GM20000 (cell line): ENCODE measurements at places on chromosomes 12 and 14.

DNA sequence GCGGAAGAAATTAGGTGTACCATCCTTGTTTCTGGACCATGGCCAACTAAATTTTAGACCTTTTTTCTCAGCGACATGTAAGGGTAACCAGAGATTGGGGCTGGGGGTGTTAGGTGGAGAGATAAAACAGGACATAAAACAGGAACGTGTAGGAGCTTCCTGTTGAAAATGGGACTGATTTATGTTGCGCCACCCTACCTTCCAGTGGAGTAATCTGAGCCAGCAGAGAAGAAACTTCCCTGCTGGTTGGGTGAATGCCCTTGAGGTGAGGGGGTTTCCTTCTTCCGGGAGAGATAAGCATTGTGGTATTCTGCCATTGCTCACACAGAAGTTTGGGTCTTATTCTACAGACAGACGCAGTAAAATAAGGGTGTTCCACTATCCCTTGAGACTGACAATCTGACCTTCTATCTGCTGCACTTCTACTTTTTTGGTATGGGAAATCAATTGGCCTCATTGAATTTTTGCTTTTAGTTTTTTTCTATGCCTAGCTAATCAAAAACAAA is 417.6 kb downstream of the PCNX1 start:
- DNase-seq = peak; percentile 49

GRCh38 chr12:31749024-31749704 is 20.3 kb upstream of the AMN1 start:
- peak; percentile 76 for DNase-seq

- DNase-seq = no peak
These were observed 30.8 kb downstream of the NCOR2 start for GRCh38 chr12:124536641-124537040.

DNA sequence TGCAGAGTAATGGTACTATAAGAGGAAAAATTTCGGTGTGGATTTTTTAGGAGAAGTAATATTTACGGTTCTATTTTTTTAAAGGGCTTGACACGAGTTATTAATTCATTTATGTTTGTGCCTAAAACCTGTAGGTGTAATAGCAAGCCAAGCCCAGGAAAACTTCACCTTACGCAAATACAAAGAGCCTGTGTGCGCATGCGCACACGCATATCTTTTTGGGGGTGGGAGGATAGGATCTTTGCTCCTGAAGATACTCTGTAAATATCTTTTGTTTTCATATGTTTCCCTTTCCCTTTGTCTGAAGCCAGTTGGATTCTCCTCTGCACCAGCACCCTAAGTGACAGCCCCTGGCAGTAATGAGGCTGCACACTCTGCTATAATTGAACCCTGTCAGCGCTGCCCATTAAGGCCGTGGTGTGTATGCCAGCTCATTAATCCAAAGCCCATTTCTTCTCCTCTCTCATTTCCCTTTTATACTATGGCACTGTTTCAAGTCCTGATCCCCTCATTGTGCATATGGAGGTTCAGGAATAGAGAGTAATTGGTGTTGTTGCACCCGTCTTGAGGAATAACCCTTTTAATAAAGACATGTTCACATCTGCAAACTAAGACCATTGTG is 327.2 kb upstream of the E2F7 start:
- no peak for DNase-seq

GRCh38 chr14:75167325-75167724 is 9.1 kb downstream of the TMED10 start:
- DNase-seq = no peak

DNA sequence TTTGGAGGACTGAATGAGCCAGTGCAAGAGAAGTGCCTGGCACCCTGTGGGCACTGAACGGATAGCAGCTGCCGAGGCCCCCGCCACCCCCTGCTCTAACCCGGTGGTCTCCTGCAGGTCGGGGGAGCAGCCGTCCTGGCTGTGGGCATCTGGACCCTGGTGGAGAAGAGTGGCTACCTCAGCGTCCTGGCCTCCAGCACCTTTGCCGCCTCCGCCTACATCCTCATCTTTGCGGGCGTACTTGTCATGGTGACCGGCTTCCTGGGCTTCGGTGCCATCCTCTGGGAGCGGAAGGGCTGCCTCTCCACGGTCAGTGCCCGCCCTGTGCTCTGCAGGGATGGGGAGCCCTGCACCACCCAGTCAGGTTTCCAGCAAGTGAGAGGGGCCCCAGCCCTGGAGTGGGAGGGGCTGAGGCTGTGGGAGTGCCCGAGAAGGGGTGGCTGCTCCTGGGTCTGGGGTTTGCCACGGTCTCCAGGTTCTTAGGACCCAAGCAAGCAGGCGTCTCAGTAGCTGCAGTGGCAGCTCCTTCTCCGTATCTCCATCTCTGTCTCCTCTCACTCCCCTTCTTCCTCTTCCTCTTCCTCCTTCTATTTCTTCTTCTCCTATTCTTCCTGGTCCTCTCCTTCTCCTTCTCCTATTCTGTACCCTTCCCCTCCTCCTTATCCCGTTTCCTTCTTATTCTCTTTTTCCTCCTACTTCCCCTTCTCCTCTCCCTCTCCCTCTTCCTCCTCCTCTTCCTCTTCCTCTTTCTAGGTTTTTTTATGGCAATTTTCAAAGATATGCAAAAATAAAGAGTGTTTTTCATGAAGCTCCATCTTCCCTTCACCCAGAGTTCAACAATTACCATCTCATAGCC is 37.4 kb downstream of the TSPAN11 start:
- no peak for DNase-seq

DNA sequence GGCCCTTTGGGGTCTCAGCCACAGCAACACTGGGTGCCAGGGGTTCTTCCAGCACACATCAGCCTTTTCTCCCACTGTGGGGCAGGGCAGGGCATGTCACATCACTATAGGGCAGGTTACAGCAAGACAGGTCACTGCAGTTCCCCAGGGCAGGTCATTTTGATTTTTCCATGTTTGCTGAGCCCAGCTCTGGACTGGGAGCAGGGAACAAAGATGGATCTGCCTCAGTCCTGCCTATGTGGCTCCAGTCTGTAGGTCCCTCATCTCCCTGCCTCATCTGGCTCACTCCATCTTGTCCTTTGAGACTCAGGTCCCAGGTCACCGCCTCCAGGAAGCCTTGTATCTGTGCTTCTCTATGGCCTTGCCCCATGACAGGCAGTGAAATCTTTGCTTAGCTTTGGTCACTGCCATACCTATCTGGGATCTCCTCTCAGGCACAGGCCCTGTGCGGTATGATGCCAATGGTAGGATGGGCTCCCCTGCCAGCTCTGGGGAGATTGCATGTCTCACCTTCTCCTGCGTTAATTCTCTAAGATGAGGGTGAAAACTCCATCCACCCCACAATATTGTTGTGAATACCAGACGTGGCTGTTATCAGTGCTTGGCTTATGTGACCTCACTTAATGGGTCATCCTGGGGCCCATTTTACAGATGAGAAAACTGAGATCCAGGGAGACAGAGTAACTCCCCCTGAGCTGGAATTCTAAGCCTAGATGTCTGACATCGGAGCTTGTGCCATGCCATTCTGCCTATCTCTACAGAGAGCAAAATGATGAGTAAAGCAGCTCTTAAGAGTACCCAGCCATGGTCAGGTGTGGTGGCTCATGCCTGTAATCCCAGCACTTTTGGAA is 1.5 kb downstream of the SERPINA6 start:
- DNase-seq = no peak

GRCh38 chr12:5792343-5792742 is 152.7 kb downstream of the ANO2 start:
- DNase-seq = no peak

GRCh38 chr12:51771008-51771407 is 77.5 kb downstream of the FIGNL2 start:
- no peak for DNase-seq

- no peak for DNase-seq
These were observed 42.8 kb downstream of the CACNA2D4 start for GRCh38 chr12:1875608-1876007.

DNA sequence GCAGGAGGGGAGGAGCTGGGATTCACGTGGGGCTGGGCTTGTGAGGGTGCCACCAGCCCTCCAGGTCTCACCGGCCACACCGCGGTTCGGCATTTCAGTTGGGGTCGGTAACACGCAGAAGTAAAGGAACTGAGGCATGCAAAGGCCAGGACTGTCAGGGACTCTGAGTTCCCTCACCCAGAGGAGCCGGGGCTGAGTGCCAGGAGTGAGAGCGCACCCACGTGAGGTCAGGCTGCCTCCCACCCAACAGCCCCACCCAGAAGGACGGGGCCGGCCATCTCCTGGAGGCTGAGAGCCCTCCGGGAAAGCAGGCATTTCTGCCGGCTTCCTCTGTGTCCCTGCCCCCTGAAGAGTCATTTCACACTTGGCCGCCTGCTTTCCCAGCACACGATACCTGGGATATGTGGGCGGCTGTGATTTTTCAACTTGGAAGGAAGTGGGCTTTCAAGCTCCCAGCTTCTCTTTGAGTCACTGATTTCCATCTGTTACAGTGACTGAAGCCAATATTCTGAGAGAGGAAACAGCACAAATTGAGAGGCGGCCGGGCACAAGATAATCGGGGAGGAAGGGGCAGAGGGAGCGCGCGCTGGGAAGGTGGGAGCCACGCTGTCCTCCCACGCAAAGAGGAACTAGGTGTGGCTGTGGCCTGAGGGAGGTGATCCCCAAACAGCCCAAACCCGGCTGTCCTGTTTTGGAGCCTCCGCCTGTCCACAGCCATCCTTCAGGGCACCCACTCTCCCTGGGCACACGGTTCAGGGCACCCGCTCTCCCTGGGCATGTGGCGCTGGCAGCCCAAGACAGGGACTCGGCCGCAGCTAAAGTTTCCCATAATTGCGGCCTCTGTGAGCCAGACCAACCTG is 19.0 kb downstream of the GALNT9 start:
- no peak for DNase-seq
